ENCODE measurements at places on chromosomes 6 and 20.
A peak's percentile ranks its signal among the peaks of the same experiment; 100 is the strongest.

- no peak for DNase-seq
These were observed 52.4 kb downstream of the DSTN start for GRCh38 chr20:17622086-17622850.

DNA sequence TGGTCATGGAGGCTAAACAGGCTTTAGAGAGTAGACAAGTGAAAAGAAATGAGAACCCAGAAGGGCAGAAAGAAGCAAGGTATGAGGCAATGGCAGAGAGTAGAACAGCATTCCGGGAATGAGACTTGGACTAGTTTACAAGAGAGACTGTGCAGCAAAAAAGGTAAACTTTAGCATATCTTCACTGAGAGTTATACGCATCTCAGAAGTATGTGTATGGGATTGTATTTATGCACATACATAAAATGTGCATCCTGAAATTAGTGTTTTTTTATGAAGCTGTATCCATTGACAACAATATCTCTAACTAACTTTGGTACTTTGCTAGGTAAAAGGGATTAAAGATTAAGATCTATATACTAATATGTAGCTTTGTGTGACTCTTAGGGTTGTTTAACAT, 753.6 kb downstream of the BCKDHB start:
- no peak for DNase-seq

GRCh38 chr20:50690650-50691572, at the start of gene RIPOR3:
TSS of gene RIPOR3 (minus strand) at chr20:50691542. CDS start at chr20:50691128, 414 bp downstream.
- no peak for DNase-seq

- DNase-seq: no peak
These were observed 329.5 kb upstream of the JAG1 start for GRCh38 chr20:11003341-11003740.

- DNase-seq: no peak
These were observed 9.8 kb downstream of the BCAS4 start for GRCh38 chr20:50804437-50805348.

DNA sequence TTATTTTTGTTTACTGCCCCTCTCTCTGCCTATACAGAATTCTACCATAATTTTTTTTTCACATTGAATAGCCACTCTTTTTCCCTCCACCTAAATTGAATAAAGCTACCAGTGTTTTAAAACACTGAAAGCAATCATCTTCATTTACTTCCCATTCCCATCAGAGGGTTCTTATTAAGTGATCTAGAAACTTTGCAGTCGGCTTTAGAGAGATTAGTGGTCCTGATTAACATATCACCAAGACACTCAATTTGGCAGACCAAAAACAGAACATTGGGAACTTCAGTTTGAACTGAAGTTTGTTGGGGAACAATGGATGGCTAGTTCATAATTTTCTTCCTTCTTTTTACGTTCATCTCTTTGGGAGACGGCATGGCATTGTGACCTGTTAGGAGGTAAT, 249.5 kb downstream of the CBLN4 start:
- no peak for DNase-seq

GRCh38 chr6:152356662-152357061, 280.5 kb downstream of the SYNE1 start:
- no peak for DNase-seq

- DNase-seq: peak; percentile 27
These were observed 43.3 kb downstream of the SLC2A10 start for GRCh38 chr20:46752728-46753127.

- DNase-seq: no peak
These were observed 21.6 kb upstream of the GNRH2 start for GRCh38 chr20:3021777-3022176.

DNA sequence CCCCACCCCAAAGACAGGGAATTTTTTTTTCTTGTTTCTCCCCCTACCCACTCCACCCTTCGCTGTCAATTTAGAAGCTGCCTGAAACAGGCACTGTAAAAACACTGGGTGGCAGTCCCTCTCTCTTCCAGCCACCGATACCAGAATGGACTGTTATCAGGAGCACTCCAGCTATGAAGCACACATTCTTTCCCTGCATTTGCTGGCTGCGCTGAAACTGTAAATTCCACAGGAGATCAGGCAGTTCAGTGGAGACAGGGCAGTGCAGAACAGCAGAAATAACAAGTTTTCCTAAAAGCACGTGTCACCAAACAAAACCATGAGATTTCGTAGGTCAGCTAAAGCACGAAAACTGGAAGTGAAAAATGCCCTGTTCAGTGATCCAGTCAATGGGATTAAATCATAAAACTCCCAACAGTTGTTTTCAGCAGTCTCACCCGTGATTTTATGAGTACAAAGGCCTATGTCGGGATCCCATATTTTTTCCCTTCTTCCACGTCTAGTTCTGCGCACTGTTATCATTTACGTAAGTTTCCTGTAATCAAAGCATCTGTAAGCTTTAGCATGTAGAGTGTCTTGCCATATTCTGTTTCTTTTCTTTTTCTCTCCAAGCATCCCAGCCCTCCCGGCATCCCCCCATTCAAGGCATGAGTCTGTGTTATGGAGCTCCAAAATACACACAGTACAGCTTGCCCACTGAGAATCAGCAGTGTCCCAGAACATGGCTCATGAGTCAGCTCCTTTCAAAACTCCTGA, 359.9 kb upstream of the EPHA7 start:
- DNase-seq: no peak

GRCh38 chr6:134746140-134746539, 203.8 kb downstream of the ALDH8A1 start:
- DNase-seq: no peak

GRCh38 chr20:46897328-46897880, 2.8 kb downstream of the EYA2 start:
- no peak for DNase-seq

GRCh38 chr20:31930779-31931178, 21.1 kb downstream of the PDRG1 start:
- no peak for DNase-seq

- DNase-seq: no peak
These were observed 43.0 kb upstream of the CD2AP start for GRCh38 chr6:47434372-47435253.

- DNase-seq: no peak
These were observed 13.9 kb downstream of the SIRPA start for GRCh38 chr20:1909097-1909496.

GRCh38 chr6:15796130-15796771, 133.4 kb upstream of the DTNBP1 start:
- DNase-seq: no peak

Data from HS-27A (cell line).